Activated T-cell treated with anti-CD3 and anti-CD28 coated beads, Interleukin-2, amount 50 U/mL, for 72 hours (primary cell): ENCODE measurements at places on chromosomes 4 and X. TPM values are rescaled to one million over a fixed set of nuclear protein-coding genes. Genes with fewer than 3 reads are reported as not detected.

- DNase-seq, result no peak
Measured at GRCh38 chr4:42703813-42704212, 46.9 kb upstream of the ATP8A1 start.

DNA sequence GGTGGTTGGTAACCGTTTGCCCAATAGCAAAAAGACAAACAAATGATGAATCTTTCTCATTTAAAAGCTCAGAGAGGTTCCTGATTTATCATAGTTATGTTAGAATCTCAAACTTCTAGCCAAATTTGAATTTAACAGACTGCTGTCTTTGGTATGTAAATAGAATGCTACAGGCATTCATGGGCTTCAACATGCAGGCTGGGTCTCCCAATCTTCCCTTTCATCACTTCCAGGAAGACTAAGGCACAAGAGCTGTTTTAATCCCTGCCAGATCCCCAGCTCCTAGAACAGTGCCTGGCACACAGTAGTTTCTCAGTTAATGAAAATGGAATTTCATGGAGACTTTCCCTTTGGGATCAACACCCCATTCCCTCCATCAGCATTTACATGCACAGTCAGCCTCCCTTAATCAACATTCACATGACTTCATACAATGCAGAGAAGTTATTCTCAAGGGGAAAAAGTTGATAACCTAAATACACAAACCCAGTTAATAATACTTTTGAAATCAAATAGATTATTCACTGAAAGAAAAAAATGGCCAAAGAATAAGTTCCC, 107.6 kb upstream of the C1QTNF7 start:
- no peak for DNase-seq

- no peak for DNase-seq
Measured at GRCh38 chr4:101419336-101420135, 72.2 kb upstream of the PPP3CA start.

- DNase-seq, result no peak
Measured at GRCh38 chrX:127177966-127178365, 358.4 kb downstream of the PRR32 start.

- no peak for DNase-seq
Measured at GRCh38 chrX:97309487-97310116, 425.9 kb downstream of the RPA4 start.

SYNPO2 gene
- total RNA-seq, result 0.35 TPM

MAGEA12 gene
- not detected for total RNA-seq
